ENCODE measurements at places on chromosomes 2 and 18. TPM values are rescaled to one million over a fixed set of nuclear protein-coding genes. Genes with fewer than 3 reads are reported as not detected.

The CFC1 gene
- total RNA-seq, result not detected

DNA sequence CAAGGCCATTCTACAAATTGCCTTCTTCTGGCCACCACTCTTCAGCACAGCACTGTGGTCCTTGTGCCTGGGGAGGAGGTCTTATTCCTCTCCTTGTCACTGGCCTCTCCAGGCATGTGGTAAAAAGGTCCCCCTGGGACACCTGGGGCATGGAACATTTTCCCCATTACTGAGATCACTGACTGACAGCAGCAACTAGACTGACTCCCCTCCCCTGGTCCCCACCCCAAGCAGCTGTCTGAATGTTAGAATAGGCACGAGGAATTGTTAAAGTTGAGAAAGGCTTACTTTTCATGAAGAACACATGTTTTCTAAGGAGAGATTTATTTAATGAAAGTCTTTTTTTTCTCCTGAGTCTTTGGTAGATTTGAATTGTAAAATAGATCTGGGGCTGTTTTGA is 39.5 kb upstream of the RTN4 start:
- no peak for DNase-seq
- no peaks in the 10 kb centered on the region for H3K27me3 ChIP-seq
- H3K4me1 ChIP-seq, result peaks cover 3% of the 10 kb centered on the region

- H3K4me1 ChIP-seq, result no peaks in the 10 kb centered on the region
- no peak overlapping the region for H3K4me3 ChIP-seq
- no peak for DNase-seq
- H3K36me3 ChIP-seq, result no peaks in the 10 kb centered on the region
- no peaks in the 10 kb centered on the region for H3K27me3 ChIP-seq
These were observed 145.6 kb downstream of the PLCL1 start for GRCh38 chr2:197950006-197950405.

GRCh38 chr2:145350011-145350410 is 830.1 kb upstream of the ZEB2 start:
- H3K4me1 ChIP-seq, result no peaks in the 10 kb centered on the region
- no peaks in the 10 kb centered on the region for H3K27me3 ChIP-seq
- no peak for DNase-seq
- no peak overlapping the region for H3K27ac ChIP-seq
- no peaks in the 10 kb centered on the region for H3K36me3 ChIP-seq

DNA sequence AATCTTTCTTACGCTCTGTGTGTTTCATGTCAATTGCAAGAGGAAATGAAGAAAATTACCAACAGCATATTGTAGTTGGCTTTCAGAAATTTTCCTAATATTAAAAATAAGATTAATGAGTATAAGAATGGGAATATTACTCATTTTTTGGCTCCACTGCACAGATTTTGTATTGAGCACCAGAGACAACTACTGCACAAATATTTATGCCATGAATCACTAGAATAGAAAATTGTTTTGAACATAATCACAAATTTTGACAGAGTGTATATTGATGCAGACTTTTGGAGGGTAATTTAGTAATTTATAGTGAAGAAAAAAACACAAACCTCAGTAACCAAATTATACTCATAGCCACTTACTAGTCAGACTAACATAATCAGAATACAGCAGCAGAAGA is 118.3 kb downstream of the DOK6 start:
- no peak overlapping the region for H3K4me3 ChIP-seq
- no peak overlapping the region for H3K27ac ChIP-seq
- no peaks in the 10 kb centered on the region for H3K27me3 ChIP-seq
- H3K36me3 ChIP-seq, result no peaks in the 10 kb centered on the region
- no peaks in the 10 kb centered on the region for H3K4me1 ChIP-seq

DNA sequence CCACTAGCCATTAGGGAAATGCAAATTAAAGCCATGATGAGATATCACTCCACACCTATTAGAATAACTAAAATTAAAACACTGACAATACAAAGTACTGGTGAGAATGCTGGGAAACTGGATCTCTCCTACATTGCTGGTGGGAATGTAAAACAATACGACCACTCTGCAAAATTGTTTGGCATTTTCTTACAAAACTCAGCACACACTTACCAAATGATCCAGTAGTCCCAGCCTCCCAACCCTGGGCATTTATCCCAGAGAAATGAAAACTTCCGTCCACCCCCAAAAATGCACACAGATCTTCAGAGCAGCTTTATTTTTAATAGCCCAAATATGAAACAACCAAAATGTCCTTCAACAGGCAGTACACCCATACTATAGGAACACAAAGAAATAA is 8.9 kb upstream of the TMSB10 start:
- DNase-seq, result no peak
- H3K36me3 ChIP-seq, result no peaks in the 10 kb centered on the region
- no peaks in the 10 kb centered on the region for H3K4me1 ChIP-seq
- no peak overlapping the region for H3K27ac ChIP-seq
- no peaks in the 10 kb centered on the region for H3K27me3 ChIP-seq

DNA sequence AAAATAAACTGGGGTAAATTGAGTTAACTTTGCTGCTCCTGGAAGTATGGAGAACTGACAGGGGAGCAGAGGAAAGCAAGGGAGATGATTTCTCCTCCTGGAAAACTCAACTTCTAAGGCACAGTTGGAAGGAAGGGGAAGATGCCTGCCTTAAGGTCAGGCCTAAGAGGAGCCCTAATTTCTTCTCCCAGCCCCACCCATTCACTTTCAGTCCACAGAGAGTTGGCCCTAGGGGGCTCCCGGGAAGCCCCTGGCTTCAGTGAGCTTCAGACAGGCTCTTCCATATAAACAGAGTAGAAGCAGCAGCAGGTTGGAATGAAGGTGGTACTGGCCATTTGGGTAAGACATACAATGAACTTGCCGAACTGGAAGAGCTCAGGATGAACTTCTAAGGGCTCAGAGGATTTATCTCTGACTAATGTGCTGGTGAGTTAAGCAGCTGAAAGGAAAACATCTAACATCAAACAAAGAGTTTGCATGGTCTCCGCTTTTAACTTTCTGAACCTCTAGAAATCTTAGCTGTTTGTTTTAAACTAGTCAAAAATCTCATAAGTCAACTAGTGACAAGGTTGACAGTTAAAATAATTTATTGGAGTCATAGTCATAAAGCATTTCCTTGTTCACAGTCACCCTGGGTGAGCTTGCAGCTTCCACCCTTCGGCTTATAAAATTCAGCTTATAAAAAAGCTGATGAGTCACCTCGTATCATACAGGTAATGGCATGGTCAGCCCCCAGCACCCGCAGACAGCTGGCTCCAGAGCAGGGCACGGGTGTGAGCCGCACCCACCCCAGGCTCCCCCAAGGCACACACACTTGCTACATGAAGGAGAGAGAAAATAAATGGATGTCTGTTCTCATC is 9.8 kb downstream of the MALL start:
- H3K27me3 ChIP-seq, result no peaks in the 10 kb centered on the region
- H3K4me3 ChIP-seq, result no peak overlapping the region
- peak overlapping the region; percentile 94 for H3K27ac ChIP-seq
- DNase-seq, result no peak
- peaks cover 86% of the 10 kb centered on the region for H3K4me1 ChIP-seq

- no peaks in the 10 kb centered on the region for H3K27me3 ChIP-seq
- H3K27ac ChIP-seq, result no peak overlapping the region
- peak; percentile 38 for DNase-seq
- H3K36me3 ChIP-seq, result no peaks in the 10 kb centered on the region
- no peak overlapping the region for H3K4me3 ChIP-seq
These were observed 76.1 kb upstream of the PMAIP1 start for GRCh38 chr18:59823596-59824195.
